ENCODE measurements at places on chromosomes 3 and 15. TPM values are rescaled to one million over a fixed set of nuclear protein-coding genes. Genes with fewer than 3 reads are reported as not detected.

DNA sequence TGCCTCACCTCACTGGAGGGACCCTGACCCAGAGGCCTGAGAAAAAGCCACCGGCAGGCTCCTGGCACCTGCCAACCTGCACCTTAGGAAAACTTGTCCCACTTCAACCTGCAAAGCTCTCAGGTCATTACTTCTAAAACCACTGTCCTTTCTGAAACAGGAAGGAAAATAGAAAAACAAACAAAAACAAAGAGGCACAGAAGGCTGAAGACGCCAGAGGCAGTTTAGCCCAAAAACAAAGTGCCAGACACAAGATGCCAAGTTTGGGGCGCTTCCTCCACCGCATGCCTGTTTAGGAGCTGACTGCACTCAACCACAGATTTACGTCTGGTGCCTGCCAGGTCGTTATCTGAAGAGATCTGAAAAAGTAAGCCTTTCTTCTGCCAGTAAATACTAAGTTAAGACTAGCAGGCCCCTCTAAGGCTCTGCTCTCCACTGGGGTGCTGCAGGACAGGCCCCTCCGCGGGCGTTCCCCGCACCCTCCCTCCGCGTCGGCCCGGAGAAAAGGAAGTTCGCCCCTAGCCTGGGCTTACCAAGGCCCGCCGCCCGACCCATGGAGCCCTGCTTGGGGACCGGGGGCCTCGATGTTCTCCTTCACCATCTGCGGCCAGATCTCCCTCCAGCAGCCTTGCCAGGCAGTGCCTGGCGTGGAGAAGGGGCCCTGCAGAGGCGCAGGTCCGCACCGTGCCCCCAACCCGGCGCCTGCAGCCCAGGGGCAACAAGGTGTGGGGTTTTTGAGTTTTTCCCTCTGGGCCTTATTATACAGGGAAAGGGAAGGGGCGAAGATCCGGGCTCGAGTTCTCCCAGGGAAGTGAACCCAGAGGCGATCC is 1.3 kb downstream of the GOLGA8A start:
- peaks cover 2% of the 10 kb centered on the region for H3K27me3 ChIP-seq
- H3K4me3 ChIP-seq, result peak overlapping the region; percentile 79
- peaks cover 6% of the 10 kb centered on the region for H3K4me1 ChIP-seq
- no peak for DNase-seq
- peaks cover 4% of the 10 kb centered on the region for H3K36me3 ChIP-seq

DNA sequence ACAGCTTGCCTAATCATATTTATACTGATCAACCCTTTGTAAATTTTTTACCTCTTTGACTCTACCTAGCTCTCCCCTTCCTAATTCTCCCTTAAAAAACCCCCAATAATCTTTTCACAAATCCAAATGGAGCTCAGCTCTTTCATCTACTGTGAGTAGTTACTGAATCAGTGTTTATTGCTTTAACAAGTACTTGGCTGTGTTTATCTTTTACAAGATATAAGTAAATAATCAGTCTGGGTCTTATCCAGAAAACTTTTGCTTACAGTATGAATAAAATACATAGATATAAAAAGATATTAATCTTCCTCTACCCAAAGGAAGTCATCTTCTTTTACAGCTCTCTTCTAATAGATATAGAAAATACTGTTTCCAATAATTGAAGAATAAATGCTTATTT is 366.4 kb downstream of the RAP2B start:
- H3K4me3 ChIP-seq, result no peak overlapping the region
- no peaks in the 10 kb centered on the region for H3K4me1 ChIP-seq
- no peak overlapping the region for H3K27ac ChIP-seq
- no peak for DNase-seq

DNA sequence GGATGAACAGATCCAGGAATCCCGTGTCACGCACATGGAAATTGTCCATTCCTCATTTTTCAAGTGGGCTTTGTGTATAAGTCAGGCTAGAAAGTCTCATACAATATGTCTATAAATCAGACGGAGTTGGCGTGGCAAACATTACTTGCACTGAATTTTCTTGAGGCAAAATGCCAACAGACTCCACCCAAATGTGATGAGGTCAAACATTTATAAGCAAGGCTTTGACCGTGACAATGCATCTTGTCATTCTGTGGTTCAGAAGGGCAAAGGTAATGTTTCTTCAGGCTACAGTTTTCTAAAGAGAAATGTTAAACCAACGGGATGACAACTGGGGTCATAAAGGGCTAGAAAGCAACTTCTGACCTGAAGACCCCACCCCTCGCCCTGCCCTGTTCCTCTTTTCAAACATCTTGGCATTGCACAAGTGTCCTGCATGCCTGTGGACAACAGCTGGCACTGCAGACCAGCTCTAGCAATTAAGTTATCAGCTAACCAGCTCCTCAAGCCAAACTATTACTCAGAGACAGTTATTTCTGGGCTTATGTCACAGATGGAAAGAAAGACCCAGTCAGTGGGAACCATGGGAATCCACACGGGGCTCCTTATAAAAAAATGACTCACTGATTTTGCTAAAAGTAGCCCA is 36.5 kb upstream of the SPTBN5 start:
- no peaks in the 10 kb centered on the region for H3K36me3 ChIP-seq
- H3K27me3 ChIP-seq, result no peaks in the 10 kb centered on the region
- H3K4me3 ChIP-seq, result no peak overlapping the region
- peaks cover 9% of the 10 kb centered on the region for H3K4me1 ChIP-seq
- no peak for DNase-seq

DNA sequence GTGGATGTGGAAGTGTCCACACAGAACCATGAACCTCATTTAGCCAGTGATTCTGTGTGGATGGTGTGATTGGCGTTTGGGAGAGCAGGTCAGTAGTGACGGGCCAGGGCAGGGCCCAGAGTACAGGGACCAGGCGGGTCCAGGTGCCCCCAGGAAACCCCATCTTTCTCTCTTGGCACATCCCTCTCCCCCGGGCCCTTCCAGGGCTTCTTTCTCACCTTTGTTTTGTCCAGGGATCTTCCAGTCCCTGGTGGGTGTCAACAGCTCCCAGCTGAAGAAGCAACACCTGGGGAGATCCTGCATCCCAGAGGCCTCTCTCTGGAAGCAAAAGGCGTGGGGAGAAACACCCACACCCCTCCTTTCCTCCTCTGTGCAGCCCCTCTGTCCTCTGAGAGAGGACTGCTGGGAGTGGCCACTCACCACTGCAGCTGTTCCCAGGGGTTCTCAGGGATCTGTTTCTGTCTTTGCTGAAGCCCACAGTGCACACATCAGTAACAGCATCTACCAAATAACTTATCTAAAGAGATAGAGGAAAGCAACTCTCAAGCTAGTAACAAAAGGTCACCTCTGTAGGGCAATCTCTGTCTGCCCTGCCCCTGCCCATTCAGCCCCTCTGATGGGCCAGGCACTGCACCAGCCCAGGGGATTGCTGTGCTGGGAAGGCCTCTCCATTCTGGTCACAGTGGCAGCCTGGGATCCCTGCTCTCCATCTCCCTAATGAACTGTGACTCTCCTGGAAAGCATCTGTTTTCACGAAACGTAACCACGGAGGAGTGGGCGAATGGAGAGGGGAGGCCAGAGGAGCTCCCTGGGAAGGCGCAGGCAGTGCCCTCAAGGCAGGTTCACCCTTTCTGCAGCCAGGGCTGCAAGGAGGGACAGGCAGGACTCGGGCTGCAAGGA is 98.3 kb upstream of the ALDH1A3 start:
- peaks cover 2% of the 10 kb centered on the region for H3K4me1 ChIP-seq
- H3K27ac ChIP-seq, result no peak overlapping the region
- DNase-seq, result no peak
- H3K27me3 ChIP-seq, result peaks cover 5% of the 10 kb centered on the region
- no peak overlapping the region for H3K4me3 ChIP-seq
- H3K36me3 ChIP-seq, result no peaks in the 10 kb centered on the region

Gene GNL3
- total RNA-seq, result 75.2 TPM

Measured in glutamatergic neuron (in vitro differentiated cells).